ENCODE measurements at places on chromosomes 2 and 18. TPM values are rescaled to one million over a fixed set of nuclear protein-coding genes. Genes with fewer than 3 reads are reported as not detected.

DNA sequence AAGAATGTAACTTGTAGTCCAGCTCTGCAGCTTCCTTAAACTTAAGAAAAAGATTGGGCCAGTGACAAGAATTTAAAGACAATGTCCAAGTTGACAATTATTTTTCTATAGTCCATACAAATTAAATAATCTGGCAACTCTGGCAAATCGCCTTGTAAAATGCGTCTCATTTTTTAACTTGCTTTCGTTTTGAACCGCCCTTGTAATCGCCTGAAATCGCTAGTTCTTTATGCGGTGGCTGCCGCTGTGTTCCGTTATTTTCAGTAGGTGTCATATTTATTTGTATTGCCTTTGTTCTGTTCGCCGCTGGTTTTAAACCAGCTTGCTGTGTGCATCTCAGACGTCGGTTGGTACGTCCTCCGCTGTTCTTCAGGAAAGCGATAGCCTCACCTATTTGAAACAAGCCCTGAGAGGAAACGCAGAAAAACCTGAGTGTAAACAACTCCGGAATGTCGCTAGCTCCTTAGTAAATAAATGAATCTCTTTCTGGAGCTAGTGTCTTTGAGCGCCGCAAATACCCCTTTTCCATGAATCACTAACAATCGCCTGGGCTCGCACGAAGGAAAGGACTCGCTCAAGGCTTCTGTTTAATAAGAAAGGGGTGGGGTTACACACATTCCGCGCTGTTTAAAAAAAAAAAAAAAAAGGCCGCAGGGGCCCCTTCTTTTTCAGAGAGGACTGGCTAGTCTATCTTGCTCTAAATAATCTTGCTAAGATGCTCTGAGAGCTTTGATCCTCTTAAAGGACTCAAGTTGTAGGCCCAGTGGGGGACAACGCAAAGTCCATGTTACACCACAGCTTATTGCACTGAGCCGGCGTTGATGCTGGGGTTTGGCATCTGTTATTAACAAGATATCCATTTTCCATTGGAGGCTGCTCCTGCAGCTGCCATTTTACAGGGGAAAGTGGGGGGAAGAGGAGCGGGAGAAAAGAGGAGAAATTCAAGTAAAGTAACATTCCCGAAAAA lies 3.0 kb downstream of the HOXD8 start:
- DNase-seq = peak; percentile 69

- no peak for DNase-seq
Measured at GRCh38 chr2:211982162-211982561, 556.4 kb downstream of the ERBB4 start.

The PIEZO2 gene
- 4.1 TPM for total RNA-seq

- no peak for DNase-seq
Measured at GRCh38 chr18:47417807-47418206, 166.3 kb upstream of the SKOR2 start.

The LIMS4 gene
- 2.9 TPM for total RNA-seq

- DNase-seq = no peak
Measured at GRCh38 chr18:75276818-75277609, 66.4 kb downstream of the TSHZ1 start.
